IPS DF 19.7 (cell line): ENCODE measurements at places on chromosomes 16 and 17.

DNA sequence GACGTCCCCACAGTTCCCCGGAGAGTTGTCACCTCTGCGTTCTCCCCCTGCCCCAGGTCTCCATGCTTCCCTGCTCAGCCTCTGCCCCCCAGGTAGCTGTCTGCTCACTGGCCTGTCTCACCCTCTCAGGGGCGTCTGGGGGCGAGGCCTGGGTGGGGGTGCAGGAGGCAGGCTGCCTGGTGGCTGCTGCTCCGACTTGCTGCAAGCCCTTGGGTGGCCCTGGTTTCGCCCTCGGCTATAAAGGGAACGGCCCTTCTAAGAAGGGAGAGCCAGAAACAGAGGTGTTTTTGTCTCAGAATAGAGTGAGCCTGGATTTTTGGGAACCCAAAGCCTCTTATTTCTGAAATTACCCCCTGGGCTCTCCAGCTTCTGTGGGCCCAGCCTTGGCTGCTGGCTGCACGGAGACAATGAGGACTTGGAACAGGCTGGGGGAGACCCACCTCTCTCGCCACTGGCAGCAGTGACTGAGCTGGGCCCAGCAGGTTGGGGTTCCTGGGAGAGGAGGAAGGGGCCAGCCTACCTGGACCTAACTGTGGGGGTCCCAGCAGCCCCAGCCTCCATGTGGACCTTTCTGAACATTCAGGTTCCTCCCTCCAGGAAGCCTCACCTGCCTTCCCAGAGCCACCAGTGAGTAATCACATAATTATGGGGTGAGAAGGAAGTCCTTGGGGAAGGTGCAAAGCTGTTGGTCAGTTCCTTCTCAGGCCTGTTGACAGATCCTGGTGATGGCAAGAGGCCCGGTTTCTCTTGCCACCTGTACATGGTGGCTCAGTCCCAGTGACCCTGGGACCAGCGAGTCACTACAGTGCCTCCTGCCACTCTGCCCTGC lies 15.5 kb upstream of the SPNS2 start:
- DNase-seq: no peak

DNA sequence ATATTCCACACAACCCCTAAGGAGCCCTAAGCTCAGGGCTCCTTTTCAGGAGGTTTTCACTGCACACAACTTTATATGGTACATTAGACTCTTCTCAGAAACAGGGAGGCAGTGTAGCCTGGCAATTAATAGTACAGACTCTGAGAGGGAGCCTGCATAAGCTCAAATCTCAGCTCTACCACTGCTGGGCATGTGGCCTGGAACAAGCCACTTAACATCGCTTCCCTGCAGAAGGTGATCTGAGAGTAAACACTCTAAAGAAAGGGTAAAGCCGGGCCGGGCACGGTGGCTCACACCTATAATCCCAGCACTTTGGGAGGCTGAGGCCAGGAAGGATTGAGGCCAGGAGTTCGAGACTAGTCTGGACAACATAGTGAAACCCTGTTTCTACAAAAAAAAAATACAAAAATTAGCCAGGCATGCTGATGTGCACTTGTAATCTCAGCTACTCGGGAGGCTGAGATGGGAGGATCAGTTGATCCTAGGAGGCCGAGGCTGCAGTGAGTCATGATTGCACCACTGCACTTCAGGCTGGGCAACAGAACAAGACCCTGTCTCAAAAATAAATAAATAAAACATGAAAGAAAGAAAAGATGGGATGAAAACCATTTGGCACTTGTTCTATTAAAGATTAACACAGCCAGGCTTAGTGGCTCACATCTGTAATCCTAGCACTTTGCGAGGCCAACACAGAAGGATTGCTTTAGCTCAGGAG lies 70.7 kb upstream of the DNAJA2 start:
- no peak for DNase-seq

DNA sequence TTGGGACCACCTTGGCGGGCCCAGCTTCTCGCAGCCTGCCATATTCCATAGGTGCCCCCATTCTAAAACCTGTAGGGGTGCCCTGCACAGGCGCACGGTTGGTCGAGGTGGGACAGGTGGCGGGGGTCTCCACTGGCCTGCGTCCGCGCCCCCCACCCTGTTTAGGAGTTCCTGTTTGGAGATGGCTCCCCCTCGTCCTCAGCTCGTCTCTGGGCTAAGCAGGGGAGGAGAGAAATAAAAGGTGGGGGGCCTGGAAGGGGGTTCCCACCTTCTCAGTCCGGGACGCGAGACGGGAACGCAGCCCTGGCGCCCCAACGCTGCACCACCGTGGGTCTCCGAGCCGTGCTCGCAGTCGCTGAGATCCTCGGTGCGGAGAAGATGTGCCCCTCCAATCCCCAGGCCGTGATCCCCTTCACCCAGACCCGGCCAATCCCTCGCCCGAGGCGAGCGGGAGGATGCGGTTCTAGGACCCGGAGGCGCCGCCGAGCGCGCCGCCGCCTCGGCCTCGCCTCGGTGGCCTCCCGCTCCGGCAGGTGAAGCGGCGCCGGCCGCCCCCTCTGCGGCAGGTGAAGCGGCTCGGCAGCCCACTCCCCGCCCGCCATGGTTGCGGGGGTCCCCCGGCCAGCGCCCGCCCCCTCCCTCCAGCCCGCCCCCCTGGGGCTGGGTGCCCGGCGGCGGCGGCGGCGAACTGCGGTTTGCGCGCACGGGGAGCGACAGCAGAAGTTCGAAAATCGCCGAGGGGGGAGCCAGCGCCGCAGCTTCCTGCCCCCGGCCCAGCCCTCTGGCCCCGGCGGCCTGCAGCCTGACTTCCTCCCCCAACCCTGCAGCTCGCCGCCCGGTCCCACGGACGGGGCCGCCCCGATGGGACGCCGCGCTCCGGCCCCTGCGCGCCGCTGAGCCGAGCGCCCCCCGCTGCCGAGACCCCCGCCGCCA lies at the start of gene FMNL1:
TSS of gene FMNL1 (plus strand) at position 805 of the 933 bp plus-strand sequence. CDS start 240 bp downstream, outside the sequence.
- DNase-seq: no peak

DNA sequence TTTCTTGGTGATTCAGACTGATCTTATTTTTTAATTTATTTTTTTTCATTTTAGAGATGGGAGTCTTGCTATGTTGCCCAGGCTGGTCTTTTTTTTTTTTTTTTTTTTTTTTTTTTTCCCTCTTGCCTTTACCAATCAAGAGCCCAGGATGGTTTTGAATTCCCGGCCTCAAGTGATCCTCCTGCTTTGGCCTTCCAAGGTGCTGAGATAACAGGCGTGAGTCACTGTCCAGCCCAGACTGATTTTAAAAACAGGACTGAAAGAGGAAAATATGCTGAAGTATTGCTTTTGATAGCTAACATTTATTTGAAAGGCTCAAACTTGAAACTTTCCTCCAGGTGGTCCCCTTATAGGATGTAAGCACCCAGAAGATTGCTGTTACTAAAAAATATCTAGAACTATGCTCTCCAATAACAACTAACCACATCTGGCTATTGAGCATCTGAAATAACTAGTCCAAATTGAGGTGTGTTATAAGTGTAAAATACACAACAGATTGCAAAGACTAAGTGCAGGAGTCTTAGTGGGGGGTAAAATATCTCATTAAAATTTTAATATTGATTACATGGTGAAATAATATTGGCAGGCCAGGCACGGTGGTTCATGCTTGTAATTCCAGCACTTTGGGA lies 15.8 kb upstream of the BRIP1 start:
- DNase-seq: no peak

GRCh38 chr16:57325458-57325857 lies 33.1 kb upstream of the CCL22 start:
- no peak for DNase-seq
